AG09309 (cell line): ENCODE measurements at places on chromosomes 3 and 15.

DNA sequence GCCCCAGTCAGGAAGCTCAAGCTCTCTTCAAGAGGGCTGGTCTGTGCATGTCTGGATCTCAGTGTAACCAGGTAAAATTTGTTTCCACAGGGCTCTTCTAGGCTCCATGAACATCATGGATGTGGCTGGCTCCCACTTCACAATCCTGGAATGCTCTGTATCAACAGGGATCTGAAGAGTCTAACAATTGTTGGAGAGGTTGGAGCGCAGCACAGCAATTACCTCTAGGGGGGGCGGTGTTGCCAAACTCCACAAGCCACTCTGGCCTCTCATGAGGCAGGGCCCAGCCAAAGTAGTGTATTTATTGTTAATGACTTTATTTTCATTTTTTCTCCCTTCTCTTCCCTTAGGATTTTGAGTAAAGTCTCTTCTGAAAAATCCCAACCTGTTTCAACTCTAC, 6.1 kb upstream of the EIF2B5 start:
- DNase-seq, result no peak

DNA sequence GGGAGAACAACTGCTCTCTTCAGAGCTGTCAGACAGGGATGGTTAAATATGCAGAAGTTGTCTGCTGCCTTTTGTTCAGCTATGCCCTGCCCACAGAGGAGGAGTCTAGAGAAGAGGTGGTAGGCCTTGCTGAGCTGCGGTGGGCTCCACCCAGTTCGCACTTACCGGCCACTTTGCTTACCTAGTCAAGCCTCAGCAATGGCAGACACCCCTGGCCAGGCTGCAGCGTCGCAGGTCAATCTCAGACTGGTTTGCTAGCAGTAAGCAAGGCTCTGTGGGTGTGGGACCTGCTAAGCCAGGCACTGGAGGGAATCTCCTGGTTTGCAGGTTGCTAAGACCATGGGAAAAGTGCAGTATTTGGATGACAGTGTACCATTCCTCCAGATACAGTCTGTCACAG, 12.3 kb upstream of the TMEM45A start:
- no peak for DNase-seq

GRCh38 chr3:158463556-158463955, 107.4 kb upstream of the MLF1 start:
- DNase-seq, result no peak

GRCh38 chr3:152496716-152497115, 228.0 kb downstream of the MBNL1 start:
- DNase-seq, result no peak

DNA sequence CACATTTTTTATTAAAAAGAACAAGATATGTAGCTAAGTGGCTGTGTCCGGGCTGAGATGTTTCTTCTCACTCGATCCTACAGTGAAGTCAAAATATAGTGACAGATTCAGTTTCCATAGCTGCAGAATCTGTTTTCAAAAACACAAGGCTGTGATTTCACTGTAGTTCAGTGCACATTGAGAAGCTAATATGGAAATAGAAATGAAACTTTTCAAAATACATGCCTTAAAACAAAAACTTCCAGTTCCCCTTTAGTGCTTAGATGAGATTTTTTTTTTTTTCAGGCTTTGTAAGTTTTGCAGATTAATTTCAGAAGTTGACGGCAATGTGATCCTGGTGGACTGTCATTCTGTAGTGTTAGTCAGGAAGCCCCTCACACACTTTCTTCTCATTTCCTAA, 23.8 kb upstream of the TRAK1 start:
- DNase-seq, result no peak

DNA sequence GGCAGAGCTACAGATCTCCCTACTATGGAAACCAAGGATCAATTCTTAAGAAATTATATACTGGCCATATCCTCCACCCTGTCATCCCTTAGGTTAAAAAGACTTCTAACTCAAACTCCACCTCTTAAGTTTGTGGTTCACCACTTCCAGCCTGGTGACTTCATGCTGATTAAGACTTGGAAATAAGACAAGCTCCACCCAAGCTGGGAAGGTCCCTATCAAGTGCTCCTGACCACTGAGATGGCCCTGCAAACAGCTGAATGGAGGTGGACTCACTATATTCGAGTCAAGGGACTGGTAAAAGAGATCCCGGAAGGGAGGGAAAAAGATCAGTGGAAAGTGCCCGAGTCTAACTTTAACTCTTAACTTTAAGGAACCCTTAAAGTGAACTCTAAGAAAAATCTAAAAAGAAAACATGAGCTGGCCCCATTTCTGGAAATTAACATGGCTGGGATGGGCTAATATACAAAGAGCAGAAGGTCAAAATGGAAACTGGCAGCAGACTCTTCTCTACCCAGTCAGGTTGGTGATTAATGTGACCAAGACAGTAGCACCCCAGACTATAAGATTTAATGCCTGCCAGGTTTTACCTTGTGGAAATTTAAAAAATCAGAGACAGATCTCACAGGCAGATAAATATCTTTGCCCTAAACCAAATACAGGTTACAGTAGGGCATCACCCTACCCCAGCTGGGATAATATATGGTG, 43.9 kb downstream of the PPCDC start:
- DNase-seq, result no peak

GRCh38 chr3:169402672-169403360, 260.7 kb downstream of the MECOM start:
- no peak for DNase-seq

DNA sequence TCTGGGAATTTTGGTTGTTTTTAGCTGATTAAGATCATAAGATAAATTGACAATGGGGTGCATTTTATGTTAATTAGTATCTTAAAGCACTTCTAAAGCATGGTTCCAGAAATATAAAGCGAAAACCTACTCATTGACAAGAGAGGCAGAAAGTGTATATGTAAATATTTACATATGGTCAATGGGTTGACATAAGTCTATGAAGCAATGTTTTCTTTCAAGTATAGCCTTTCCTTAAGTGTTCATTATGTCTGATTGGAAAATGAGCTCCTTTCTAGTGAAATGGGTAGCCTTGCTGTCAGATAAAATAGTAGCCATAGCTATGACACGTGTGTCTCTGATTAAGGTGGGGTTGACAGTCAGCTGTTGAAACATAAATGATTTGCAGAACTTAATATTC, 365.2 kb upstream of the AGTR1 start:
- no peak for DNase-seq

- DNase-seq, result no peak
Observed at GRCh38 chr3:191329654-191330529, at the start of gene UTS2B. Gene UTS2B (minus strand): TSS chr3:191330526. CDS start chr3:191282189, 48,337 bp downstream.

DNA sequence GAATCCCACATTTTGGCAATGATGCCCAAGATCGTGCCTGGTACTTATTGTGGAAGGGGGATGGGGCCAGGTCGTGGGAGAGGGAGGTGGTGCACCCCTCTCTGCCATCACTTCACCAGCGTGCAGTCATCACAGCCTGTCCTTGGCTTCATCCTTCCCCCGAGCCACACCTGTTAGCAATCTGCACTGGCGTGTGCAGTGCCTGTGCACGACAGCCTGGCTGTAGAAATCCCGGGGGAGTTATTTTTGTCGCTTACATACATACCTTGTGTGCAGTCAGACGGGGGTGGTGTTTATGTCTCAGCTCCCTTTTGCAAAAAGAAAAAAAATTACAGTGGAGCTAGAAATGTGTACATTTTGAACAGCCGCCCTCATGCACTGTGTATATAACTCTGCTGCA, 216.0 kb downstream of the TLE3 start:
- no peak for DNase-seq

DNA sequence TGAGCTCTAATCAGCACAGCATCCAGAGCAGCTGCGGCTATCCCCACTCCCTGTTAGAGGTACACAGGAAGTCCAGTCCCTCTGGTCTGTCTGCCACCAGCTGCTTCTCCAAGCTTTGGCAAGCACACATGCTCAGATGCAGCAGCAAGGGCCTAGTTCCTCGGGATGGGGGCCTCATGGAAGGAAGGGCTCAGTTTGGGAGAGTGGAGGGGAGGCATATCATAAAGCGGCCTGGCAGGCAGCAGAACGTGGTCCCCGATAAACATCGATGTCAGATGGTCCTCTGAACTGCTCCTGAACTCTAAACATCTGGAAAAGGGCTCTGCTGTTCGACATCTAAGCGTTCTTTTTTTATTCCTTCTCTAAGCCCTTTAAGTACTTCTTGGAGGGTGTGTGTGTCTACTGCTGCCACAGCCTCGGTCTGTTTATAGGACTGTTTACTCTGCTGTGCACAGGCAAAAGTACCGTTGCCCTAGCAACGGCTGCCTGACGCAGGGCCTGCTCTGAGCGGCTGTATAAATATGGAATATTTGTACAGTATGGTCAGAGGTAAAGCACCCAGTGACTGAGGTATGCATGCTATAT, 74.6 kb downstream of the PRICKLE2 start:
- DNase-seq, result peak; percentile 53

GRCh38 chr3:76873532-76874242, 166.2 kb upstream of the ROBO2 start:
- DNase-seq, result no peak

- DNase-seq, result no peak
Observed at GRCh38 chr3:24401090-24401810, 93.4 kb downstream of the THRB start.

DNA sequence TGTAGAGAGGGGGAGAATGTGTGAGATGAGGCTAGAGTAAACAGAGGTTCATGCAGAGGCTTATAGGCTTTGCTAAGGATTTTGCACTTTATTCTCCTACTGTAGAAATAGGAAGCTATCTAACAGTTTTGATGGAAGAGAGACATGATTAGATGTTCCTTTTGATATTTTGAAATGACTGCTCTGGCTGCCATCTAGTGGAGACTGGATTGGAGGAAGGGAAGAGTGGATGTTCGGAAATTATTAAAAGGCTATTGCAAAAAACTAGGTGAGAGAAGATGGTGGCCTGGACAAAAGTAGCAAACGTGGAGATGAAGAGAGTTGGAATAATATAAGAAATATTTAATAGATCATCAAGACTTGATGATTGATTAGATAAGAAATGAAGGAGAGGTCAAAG, 42.2 kb downstream of the SYN2 start:
- no peak for DNase-seq

DNA sequence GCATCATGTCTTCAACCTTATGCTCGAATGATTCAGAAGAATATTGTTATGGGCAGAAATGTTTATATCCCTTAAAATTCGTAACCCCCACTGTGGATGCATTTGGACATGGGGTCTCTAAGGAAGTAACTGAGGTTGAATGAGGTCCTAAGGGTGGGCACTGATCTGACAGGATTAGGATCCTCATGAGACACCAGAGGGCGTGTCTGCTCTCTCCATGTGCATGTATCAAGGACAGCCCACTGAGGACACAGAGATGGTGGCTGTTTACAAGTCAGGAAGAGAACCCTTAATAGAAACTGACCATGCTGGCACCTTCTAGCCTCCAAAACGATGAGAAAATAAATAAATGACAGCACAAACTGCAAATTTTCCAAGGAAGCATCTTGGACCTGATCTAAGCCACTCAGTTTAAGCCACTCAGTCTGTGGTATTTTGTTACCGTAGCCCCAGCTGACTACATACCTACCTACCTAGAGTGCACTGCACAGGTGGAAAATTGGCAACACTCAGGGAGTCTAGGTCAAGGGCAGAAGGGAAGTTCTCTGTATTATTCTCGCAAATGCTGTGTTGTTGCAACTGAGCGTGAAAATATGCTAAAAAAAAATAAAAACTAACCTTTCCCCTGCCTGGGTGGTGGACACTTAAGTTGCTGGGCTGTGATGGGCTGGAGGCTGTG, 126.6 kb downstream of the TJP1 start:
- no peak for DNase-seq

GRCh38 chr15:78909791-78910228, 35.0 kb downstream of the CTSH start:
- DNase-seq, result no peak

DNA sequence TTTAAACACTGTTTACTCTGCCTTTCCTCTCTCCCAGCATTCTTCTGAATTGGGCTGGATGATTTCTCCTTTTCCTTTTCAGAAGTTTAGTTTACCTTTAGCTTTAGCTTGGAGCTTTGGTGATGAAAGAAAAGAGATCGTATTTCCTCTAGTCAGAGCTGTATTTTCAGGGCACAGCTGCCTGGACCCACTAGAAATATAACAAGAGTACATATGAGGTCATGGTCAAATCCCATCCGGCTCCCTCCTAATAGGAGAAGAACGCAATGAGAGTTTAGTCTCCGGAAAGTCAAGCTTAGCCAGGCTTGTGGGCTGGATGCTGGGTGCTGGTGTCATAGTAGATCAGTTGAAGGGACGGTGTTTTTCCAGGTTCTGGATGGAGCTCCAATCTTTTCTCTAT, 177.1 kb upstream of the PFN2 start:
- no peak for DNase-seq

DNA sequence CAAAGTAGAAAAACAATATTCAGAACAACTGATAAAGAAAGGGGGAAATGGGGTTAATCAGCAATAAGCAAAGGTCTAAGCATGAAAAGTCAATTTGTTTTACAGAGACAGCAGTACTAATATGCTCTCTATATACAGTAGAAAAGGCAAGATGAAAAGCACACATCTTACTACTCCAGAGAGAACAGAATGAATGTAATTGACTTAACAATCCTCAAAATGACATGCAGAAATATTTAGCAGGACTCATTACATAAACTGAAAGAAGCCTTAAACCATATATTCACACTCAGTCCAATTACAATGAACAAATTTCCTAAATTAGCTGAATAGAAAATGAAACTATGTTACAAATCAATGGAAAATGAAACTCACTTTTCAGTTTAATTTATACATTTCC, 319.8 kb downstream of the SUCLG2 start:
- no peak for DNase-seq

GRCh38 chr3:128274837-128275236, 121.6 kb downstream of the EEFSEC start:
- DNase-seq, result peak; percentile 53

DNA sequence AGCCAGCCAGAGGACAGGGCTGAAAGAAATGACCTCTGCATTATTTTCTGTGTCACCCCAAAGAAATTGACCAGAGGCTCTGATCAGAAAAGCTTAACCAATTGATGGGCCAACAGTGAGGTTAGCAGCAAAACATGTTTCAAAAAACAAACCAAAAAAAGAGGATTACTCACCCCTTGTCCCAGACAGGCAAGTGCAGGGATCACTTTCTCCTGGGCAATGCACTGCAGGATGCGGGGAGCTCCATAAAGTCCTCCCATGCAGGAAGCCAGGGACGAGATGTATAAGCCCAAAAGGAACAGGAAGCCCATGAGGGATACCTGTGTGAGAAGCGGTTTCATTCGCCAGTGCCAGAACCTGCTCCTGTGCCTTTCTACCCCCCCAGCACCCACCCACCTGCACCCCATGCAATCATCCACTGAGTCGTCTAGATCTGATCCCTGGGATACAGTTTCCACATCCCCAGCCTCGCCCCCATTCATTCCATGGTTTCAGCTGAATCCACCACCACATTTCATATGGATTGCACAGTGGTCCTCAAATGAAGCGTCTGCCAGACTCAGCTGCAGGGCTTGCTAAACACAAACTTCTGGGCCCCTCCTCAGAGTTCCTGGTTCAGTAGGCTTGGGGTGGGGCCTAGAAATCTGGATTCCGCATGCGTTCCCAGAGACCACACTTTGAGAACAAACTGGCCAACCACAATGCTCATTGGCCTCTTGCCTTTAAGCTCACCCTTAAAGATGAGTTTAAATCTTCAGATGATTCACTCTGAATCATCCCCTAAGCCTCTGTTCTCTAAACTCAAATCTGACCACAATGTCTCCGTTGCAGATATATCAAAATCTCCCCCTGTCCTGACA, 54.4 kb upstream of the HEG1 start:
- DNase-seq, result peak; percentile 78

- DNase-seq, result no peak
Observed at GRCh38 chr3:154170300-154170699, 49.1 kb downstream of the ARHGEF26 start.

GRCh38 chr15:97692301-97693015, 268.0 kb upstream of the ARRDC4 start:
- no peak for DNase-seq
